ENCODE measurements at places on chromosomes 1 and 21.
A peak's percentile ranks its signal among the peaks of the same experiment; 100 is the strongest.

DNA sequence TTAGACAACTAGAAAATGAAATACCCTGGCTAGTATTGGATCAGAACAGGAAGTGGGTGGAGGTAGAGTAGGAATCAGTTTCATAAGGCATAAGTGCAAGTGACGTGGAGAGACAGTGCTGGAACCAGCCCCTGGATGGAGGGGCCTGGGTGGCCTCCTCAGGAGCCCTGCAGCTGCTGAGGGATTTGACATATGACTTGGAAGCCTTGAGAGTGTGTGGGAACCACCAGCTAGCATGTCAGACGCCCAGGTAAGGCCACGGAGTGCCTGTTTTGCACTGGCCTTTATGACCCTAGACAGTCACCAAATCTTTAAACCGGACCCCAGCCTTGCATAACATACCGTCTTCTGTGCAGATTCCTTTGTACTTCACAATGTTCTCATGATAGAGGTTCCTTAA lies 94.4 kb downstream of the RAVER2 start:
- DNase-seq, result no peak

- no peak for DNase-seq
Measured at GRCh38 chr1:59151387-59151761, 145.5 kb upstream of the FGGY start.

DNA sequence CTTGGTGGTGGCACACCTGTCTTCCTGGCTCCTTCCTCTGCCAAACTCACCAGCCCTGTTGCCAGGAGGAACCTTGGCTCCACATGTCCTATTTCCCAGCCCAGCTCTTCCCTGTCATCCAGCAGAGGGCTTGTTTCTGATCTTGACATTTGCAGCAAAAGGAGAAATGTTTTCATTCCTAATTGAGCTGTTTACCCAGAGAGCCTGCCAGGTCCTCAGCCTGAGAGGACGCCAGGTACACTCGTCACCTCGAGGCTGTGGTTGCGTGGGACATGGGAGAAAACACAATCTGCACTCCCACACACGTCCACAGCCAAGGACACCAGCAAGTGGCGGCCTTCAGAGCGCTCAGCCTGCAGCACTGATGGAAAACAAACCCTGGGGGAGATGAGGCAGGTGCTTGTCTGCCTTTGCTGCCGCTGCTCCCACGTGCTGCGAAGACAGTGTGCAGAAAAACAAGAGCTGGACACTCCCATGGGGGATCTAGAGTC lies 132.8 kb upstream of the CD34 start:
- no peak for DNase-seq

- DNase-seq, result no peak
Measured at GRCh38 chr1:245961137-245961540, 545.9 kb downstream of the SMYD3 start.

- DNase-seq, result no peak
Measured at GRCh38 chr1:77489910-77490309, 192.5 kb downstream of the ZZZ3 start.

GRCh38 chr1:54275349-54275748 lies 75.4 kb downstream of the MRPL37 start:
- DNase-seq, result no peak

GRCh38 chr1:97905141-97905940 lies 15.5 kb downstream of the DPYD start:
- no peak for DNase-seq

GRCh38 chr1:47582891-47583608 lies 145.2 kb downstream of the FOXD2 start:
- no peak for DNase-seq

- DNase-seq, result no peak
Measured at GRCh38 chr1:229883504-229884200, 183.4 kb upstream of the GALNT2 start.

GRCh38 chr21:44828362-44829056 lies 10.6 kb upstream of the SUMO3 start:
- no peak for DNase-seq

GRCh38 chr1:223479718-223480425 lies 86.7 kb downstream of the CCDC185 start:
- DNase-seq, result no peak

DNA sequence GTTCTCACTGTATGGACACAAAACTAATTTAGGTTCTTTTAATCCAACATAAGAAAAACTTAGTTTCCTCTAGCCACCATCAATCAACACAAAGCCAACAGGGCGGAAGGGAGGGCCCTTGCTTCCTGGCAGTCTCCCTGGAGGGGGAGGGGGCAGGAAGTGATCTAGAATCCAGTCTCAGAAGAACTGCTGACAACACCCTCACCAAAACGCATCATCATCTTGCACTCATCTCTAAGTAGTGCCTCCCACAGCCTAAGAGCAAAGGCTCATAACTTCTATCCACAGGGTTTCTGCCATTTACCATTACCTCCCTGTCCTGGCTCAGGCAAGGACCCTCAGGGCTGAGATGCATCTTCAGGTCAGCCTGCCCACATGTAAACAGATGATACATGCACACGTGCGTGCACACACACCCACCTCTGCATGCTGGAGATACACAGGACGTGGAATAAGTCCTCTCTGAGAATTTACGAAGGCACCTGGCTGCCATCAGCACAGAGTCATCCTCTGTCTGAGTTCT lies 20.5 kb downstream of the HIVEP3 start:
- DNase-seq, result peak; percentile 55

GRCh38 chr21:34617753-34618339 lies 2.9 kb upstream of the RCAN1 start:
- no peak for DNase-seq

DNA sequence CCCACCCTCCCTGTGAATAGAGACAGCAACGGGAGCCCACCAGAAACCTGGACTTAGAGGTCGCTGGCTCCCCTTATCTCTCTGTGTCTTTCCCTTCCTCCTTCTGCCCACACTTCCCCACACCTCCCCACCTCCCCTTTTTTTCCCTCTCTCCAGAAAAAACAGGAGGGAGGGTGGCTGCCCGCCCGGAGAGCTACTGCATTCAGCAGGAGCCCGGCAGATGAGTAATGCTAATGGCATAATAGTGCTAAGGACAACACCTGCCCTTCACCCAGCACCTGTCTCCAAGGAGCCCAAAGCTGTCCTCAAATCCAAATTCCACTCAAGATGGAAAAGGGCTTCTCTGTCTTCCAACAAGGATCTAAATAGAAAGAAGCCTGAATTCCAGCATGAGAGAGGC lies 11.4 kb upstream of the PRELP start:
- DNase-seq, result no peak

- no peak for DNase-seq
Measured at GRCh38 chr1:3905266-3905952, 5.3 kb upstream of the C1orf174 start.

- no peak for DNase-seq
Measured at GRCh38 chr1:217379336-217379735, 251.6 kb downstream of the GPATCH2 start.

DNA sequence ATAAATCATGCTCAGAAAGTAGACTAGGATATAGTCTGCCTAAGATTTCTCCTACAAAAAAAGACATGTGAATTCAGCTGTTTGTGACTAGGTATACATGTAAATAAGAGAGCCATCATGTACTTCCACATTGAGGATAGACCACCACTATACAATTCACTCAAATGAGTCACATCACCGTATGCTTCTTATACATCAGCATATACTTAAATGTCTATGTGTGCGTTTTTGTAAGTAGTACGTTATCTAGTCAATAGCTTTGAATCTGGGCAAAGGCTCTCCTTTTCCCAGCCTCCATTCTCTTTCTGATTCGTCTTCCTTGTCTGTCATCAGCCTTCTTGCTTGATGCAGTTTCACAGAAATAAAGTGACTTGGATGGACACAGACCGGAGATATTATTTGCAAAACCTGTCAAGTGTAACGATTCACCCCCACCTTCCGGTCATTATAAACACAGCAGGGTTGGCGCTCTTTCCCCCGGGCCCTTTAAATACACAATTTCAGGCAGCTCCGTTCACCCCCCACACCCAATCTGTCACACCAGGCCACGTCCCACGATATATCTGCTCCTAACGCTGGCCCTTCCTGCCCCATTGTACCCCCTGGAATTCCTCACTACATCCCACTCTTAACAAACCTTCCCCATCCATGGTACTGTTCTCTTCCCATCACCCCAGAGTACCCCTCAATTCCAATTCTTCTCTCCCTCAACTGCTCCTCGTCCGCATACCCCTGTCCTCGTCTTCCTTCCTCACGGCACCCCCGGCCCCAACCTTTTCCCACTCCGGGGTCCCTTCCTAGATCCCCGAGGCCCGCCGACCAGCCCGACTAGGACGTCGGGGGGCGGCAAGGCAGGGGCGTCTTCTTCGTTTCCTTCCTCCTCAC lies 636 bp downstream of the VAMP4 start:
- peak; percentile 25 for DNase-seq

DNA sequence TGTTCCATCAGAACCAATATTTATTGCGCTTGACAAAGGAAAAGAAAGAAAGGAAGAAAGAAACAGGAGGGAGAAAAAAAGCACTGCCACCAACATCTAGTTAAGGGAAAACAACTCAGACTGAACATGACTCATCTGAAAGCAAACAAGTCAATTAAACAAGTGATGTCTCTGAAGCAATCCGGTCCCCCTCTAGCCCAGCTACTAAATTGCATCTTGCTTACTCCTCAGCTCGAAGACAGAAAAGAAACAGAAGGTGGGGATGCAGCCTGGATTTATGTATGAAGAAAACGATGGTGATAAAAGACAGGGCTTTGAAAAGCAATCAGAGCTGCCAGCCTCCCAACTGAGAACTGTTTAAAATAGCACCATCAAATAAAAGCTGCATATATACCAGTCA lies 188.2 kb downstream of the OMA1 start:
- DNase-seq, result no peak

- DNase-seq, result no peak
Measured at GRCh38 chr21:44074315-44074958, 32.8 kb upstream of the PWP2 start.

- DNase-seq, result no peak
Measured at GRCh38 chr1:21233490-21233889, 56.8 kb downstream of the ECE1 start.

DNA sequence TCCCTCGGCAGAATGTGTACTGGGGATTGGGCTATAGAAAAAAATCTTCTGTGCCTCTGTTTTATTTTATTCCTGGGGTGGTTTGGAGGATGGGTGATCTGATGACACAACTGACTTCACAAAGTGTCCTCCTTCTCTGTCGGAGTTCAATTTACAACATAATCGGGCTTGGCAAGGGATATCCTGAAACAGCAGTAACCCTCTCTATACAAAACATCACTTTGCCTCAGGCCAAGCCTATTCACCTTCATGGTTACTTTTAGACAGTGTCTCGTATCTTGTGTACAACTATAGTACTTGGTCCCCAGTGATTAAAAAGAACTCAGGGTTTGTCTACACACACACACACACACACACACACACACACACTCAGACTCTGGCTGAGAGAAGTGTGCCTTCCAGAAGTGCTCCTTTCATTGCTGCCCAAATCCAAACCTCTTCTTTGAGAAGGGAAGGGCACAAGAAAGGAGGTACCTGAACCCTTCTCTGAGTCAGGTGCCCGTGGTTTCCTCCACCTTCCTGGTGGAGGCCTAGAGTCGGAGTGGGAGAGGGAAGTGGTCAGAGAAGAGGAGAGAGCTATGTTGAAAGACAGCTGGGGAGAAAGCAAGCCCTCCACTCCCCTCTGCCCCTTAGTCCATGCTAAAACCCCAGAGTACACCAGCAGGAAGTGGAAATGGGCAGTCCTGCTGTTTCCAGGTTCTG lies 62.4 kb upstream of the POU2F1 start:
- DNase-seq, result no peak

GRCh38 chr1:84862810-84863251 lies 30.2 kb downstream of the LPAR3 start:
- peak; percentile 11 for DNase-seq

DNA sequence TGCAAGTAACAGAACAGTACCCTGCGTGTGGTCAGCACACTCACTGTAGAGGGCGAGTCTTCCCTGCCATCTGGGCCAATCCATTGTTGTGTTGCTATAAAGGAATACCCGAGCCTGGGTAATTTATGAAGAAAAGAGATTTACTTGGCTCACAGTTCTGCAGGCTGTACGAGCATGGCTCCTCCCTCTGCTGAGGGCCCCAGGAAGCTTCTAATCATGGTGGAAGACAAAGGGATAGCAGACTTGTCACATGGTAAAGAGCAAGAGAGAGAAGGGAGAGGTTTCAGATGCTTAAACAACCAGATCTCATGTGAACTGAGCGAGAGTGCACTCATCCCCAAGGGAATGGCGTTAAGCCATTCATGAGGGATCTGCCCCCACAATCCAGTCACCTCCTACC lies 126.2 kb downstream of the CNIH3 start:
- DNase-seq, result no peak

- no peak for DNase-seq
Measured at GRCh38 chr1:154807048-154807591, 63.0 kb downstream of the KCNN3 start.

DNA sequence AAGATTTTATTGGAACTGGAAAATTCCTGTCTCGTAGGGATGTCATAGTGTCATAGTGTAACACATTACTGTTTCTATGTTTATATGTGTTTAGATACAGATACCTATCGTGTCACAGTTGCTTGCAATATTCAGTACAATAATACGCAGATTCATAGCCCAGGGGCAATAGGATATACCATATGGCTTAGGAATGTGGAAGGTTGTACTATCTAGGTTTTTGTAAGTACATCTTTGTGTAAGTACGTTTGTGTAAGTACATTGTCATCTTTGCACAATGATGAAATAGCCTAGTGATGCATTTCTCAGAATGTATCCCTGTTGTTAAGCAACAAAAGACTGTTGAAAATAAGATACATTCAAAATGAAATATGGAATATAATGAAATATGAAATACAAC lies 68.9 kb downstream of the CAMTA1 start:
- no peak for DNase-seq

- no peak for DNase-seq
Measured at GRCh38 chr1:175878775-175879174, 135.4 kb upstream of the TNR start.

DNA sequence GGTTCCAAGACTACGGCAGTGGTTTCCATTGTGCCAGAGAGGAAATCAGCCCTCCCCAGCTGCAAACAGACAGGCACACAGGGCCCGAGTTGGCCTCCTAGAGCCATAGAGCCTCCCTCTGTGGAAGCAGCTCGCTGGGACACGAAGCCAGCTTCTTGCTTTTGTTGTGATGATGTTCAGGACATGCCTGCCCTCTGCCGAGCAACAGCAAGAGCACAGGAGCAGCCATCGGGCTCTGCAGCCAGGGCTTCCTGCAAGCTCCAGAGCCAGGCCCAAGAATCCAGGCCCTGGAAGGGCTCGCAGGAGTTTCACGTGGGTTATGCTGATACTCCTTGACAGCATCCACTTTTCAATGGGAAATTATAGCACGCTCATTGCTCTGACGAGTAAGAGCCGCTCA lies 18.5 kb downstream of the NPHP4 start:
- no peak for DNase-seq

- DNase-seq, result no peak
Measured at GRCh38 chr1:237342730-237343129, 300.7 kb downstream of the RYR2 start.

GRCh38 chr1:58317694-58318093 lies 228.8 kb downstream of the OMA1 start:
- DNase-seq, result no peak

DNA sequence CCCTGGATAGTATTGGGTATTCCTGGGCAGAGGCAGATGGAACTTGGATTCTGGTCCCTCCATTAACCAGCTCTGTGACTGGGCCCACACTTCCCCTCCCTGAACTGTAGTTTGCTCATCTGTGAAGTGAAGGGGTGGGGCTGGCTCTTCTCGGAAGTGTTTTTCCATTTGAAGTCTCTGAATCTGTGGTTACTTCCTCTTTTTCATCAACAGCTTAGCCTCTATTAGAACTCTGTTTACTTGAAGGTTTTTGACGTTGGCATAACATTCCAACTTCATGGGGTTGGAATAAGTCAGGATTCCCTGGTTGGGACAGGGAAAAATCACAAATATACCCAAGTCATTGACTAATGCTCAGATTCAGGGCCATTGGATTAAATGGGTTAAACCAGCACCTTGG lies 3.6 kb downstream of the KIAA0040 start:
- DNase-seq, result peak; percentile 39
